Stimulated activated CD8-positive, alpha-beta memory T cell treated with anti-CD3 and anti-CD28 coated beads, Interleukin-2, amount 100 ng/mL, for 48 hours (primary cell): ENCODE measurements at places on chromosomes 2 and 18.

- no peak for DNase-seq
Measured at GRCh38 chr2:140567734-140568133, 1563.1 kb downstream of the LRP1B start.

GRCh38 chr2:65281627-65282351, 54.2 kb downstream of the ACTR2 start:
- no peak for DNase-seq

DNA sequence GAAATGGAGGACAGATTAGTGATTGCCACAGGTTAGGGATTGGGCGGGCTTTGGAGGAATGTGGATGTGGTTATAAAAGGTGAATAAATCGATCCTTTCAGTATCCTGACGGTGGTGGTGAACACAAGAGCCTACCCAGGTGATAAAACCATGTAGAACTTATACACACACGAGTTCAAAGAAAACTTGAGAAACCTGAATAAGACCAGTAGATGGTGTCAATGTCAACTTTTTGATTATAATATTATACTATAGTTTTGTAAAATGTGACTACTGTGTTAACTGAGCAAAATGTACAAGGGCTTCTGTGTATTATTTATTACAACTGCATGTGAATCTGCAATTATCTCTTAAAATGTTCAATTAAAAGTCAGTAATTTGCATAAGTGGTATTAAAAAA, 136.3 kb downstream of the ERBB4 start:
- no peak for DNase-seq

GRCh38 chr18:13112982-13113381, 105.6 kb upstream of the LDLRAD4 start:
- DNase-seq: no peak

GRCh38 chr2:223735659-223736244, 101.6 kb downstream of the AP1S3 start:
- DNase-seq: no peak

GRCh38 chr18:28777756-28778155, 600.8 kb upstream of the CDH2 start:
- no peak for DNase-seq

DNA sequence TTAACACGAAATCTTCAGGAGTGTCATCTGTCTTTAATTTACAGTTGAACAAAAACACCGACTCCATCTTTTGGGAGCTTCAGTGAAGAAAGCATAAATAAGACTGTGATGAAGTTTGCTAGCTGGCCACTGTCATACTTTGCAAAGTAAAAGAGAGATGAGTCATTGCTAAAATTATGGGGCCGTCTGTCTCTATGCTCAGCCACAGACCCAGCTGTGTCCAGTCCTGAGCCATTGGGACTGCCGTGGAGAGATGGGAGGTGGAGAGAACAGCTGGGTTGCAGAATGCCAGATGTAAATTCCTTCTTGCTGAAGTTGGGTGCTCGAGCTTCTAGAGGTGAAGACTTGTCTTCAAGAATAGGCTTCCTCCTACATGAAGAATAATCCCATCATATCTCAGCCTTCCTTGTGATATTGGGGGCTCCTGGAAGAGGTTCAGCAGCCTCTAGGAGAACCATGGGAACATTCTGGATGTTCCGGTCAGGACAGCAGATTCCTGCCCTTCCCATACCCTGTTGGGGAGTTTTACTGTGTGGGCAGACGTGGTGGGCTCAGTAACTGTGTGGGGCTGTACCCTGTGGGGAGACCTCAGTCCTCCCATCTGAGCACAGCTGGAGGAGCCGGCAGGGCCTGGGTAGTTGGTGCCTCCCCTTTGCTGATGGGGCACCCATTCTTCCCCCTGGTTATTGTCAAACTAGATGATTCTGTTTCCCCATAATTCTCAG, 71.1 kb downstream of the LDLRAD4 start:
- no peak for DNase-seq

GRCh38 chr2:45825001-45825651, 173.7 kb downstream of the PRKCE start:
- DNase-seq: no peak

DNA sequence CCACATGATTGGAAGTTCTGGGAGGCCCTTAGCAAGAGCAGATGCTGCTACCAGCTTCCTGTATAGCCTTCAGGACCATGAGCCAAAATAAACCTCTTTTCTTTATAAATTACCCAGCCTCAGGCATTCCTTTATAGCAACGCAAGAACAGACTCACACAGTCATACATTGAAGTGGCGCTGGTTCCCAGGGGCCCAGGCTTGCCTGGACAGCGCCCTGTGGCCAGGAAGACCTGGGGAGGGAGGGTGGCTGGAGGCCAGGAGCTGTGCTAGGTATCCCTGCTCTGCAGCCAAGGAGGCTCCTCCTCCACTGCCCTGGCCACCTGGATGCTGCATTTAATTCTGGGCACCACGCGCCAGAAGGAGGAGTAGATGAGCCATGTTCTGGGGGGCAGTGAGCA, 98.1 kb downstream of the AGAP1 start:
- no peak for DNase-seq

- DNase-seq: no peak
Measured at GRCh38 chr2:198117406-198118041, 313.1 kb downstream of the PLCL1 start.

- DNase-seq: no peak
Measured at GRCh38 chr2:163345795-163346573, 389.8 kb downstream of the FIGN start.

DNA sequence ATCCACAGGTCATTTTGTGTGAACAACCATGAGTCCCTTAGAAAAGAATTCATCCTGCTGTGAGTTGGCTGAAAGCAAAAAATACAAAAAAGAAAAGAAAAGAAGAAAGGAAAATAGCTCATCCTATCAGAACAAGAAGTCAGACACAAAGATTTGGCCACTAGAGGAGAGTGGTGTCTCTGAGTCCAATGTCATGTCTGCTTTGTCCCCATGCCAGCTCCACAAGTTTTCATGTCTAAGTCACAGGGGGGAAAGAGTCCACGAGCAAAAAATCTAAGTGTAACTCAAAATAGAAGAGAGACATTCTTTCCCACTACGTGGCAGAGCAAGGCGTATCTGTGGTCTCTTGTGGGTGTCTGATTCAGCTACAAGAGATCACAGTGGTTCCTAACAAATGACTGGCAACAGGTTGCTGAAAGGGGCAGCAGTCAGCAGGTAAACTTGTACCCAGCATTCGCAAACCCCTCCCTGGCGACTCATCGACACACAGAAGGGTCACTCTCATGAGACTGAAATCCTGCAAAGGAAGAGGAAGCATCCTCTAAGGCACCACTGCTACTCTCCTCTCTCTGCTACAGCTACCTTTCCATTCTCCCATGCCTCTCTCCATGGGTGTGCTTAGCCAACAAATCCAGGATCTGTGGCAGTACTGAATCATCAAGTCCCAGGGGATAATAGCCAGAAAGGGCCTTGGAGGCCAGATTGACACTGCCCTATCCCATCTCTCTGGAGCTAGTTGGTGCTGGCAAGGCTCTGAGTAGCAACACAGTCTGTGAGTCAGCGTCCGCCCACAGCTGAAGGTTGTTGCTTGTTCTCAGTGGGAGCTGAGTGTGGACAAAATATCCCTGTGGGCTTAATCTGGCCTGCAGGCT, 123.0 kb upstream of the SLC39A10 start:
- DNase-seq: peak; percentile 43

DNA sequence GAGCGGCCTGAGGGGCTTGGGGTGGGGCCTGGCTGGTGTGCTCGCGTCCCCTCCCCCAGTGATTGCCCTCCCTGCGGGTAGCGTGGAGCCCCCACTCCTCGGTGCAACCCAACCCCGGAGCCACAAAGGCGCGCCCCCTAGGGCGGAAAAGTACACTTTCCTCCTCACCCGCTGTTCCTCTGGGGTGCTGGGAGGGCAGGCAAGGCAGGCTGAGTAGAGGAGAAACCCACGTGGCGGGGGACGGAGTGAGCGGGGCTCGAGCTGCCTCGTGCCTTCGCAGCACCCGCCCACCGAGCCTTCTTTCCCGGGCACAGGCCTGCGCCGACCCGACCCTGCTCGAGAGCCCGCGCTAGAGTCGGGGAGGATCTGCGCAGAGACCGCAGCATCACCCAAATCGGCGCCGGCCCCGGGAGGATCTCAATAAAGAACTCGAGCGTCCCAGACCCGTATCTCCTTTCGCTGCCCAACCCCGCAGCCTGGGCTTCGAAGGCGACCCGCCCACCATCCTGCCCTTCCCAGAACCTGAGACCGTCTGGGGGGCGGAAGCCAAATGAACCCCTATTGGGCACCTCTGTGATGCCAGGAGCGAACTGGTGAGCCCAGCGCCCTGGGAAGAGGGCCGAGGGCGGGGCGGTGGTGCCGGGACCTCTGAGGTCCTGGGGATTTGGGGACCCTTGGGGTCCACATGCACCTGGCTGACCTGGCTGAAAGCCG, 1.5 kb downstream of the UCN start:
- no peak for DNase-seq

- no peak for DNase-seq
Measured at GRCh38 chr2:210309548-210310233, 5.3 kb downstream of the MYL1 start.

- no peak for DNase-seq
Measured at GRCh38 chr2:19806591-19806990, 95.2 kb downstream of the TTC32 start.

DNA sequence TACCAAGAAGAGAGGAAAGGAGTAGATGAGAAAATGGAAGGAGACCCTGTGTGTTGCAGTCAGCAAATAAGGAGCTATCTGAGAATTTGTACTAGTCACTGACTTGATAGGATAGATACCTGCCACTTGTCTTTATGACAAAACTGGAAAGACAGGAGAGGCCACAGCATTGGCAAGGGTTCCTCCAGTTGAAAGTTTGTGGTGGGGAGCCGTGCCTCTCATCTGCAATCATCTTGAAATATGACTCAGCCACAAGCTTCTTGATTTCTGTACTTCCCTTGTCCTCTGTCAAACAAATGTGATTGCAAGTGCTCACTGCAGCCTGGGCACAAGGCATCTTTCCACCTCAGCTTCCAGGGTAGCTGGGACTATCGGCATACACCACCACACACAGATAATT, 99.1 kb downstream of the GREB1L start:
- DNase-seq: no peak

DNA sequence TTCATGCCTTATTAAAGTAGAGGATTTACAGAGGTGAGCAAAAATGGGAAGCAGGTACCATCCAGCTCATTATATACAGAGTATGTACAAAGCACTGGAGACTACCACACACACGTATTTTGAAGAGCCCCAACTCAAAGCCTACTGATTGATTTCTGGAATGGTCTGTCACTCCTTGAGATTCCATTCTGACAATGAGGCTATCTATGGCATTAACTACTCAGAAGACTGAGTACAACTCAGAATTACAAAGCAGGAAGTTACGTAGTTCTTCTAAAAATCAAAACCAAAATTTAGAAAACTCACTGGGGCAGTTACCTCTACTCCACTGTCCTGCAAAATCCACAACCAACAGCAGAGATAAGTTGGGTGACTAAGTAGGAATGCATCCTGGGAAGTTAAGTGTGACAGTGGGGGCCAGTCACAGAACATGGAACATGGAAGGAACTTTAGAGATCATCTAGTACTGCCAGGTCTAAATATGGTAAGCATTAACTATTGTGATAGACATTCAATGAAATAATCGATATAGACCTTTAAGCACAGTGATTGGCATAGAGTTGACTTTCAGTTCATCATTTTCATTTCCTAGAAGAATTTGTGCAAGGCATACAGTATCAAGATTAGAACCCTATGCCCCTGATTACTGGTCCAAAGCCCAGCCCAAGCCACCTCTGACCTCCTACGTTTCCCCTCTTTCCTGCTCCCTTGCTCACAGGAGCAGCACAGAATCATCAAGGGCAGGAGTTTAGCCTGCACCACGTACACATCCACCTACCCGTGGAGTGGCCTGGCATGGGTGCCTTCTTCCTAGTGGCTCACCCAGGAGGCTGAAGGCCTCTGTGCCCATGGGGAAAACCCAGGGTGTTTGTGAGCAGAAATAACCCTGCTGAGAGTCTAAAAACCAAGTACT, 80.1 kb upstream of the FOSL2 start:
- DNase-seq: no peak

GRCh38 chr2:212032032-212032431, 506.6 kb downstream of the ERBB4 start:
- DNase-seq: no peak

- no peak for DNase-seq
Measured at GRCh38 chr2:86700690-86701089, 19.4 kb upstream of the RMND5A start.

- DNase-seq: no peak
Measured at GRCh38 chr2:5316001-5316490, 376.1 kb upstream of the SOX11 start.

DNA sequence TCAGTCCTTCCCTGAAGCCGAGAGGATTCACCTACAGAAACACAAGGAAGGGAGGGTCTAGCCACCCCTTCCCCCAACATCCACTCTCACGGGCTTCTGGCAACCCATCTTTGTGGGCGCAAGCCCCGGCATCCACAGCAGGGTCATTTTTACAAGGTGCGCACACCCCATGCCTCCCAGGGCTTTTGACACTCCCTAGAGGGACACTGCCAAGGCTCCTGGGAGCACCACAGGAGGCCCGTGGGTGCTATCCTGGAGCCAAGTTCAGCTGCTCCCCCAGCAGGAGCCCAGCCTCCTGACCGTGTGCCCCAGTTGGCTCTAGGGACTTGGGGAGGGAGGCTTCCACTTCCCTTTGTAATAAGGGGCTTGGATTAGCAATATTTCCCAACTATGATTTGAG, 251.6 kb downstream of the TNS1 start:
- DNase-seq: no peak

- DNase-seq: no peak
Measured at GRCh38 chr18:25348386-25349130, 3.4 kb downstream of the ZNF521 start.

DNA sequence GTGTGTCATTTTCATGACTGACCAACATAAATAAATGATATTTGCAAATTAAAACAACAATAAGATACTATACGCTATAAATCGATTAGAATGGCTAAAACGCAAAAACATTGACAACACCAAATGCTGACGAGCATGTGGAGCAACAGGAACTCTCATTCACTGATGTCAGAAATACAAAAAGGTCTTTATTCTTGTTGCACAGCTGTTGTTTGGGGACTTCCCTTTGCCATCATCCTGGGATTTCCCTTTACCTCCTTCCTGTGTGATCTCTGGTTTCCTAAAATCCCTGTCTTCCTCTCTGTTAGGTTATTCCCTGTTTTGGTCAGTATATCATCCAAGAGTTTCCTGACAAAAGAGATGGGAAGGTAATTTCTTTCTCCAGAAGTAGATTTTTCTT, 66.0 kb downstream of the NOL10 start:
- DNase-seq: no peak

- no peak for DNase-seq
Measured at GRCh38 chr2:127479866-127480743, 46.2 kb downstream of the IWS1 start.

GRCh38 chr18:41875094-41875780, 79.8 kb upstream of the PIK3C3 start:
- no peak for DNase-seq

- no peak for DNase-seq
Measured at GRCh38 chr2:158994920-158995676, 26.7 kb downstream of the TANC1 start.

DNA sequence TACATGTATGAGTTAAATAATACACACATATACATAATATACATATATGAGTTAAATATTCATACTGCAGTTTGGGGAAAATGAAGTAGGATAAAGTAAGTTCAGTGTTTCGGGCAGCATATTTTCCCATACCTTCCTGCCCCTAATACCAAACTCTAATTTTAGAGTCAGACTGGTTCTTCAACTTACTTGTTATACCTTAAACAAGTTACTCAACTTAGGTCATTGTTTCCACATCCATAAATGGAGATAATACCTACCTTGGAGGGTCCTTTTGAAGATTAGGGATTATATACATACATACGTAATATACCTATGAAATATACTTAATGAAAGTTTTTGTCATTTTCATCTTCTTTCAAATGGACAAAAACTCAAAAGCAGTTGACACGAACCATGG, 8.4 kb downstream of the MEMO1 start:
- no peak for DNase-seq
